ENCODE measurements at places on chromosomes 5 and 9.
A peak's percentile ranks its signal among the peaks of the same experiment; 100 is the strongest.

GRCh38 chr9:70100362-70100761, 56.7 kb downstream of the MAMDC2 start:
- DNase-seq: no peak

DNA sequence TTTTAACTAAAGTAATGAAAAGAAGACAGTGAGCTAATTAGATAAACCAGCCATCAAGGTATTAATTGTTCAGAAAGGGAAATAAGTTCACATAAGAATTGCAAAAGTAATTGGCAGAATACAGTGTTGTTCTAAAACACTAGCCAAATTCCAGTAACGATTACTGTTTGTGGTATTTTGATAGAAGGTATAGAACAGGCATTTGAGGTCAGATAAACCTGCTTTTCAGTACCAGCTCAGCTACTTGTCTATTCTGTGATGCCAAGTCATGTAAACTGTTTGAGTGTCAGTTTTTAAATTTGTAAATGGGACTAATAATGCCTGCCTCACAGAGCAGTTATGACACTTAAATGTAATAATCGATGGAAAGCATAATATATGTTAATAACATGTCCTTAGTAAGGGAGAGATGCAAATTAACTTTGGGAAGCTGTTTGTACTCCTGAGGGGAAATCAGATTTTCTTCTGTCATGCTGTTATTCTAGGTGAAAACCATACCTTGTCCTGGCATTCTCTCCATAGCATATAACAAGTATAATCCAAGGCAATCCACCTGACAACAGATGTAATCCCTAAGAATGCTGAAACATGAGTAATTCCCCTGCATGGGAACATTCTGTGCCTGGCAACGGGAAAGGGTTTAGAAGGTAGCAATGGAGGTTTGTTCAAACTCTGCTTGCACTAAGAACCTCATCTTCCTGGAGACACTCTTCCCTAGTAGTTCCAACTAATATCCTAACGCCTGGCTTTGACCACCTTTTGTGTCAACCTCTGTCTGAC, 509.5 kb upstream of the PAPPA start:
- DNase-seq: no peak

GRCh38 chr5:125281667-125282066, 535.2 kb upstream of the ZNF608 start:
- DNase-seq: no peak

DNA sequence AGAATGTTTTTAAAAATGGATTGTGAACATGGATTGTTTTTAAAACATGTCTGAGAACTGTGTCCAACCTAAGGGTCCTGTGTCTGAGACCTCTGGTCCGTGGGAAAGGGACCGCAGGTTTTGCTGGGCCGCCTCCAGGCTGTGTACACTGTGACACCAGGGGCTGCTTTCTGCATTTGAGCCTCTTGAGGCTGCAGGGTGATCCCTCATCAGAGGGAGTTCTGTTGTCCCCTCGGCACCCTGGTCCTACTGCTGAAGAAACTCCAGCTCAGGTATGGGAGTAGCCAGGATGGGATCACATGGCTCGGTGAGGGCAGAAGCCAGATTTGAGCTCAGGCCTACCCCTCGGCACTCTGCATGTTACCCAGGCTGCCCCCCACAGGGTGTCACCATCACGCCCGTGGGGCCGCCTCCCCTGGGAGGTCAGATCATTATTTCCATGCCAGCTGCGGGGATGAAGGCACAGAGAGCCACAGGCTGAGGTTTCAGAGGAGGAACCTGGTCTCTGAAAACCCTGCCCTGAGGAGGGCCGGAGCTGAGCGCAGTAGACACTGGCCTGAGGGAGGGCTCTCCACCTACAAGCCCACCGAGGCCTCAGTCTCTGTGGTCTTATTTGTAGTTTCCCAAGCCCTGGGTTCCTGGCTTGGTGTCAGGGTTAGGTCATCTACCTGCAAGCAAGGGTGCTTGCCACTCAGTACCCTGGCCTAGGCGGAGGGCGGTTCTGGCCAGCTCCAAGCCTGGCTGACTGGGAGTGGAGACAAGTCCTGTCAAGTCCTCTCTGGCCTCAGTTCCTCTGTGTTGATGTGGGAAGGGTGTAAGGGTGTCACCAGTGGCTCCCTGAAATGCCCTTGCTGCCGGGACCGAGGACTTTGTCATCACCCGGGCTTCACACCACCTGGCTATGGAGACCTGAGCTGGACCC, 2.8 kb downstream of the PRR7 start:
- DNase-seq: no peak

DNA sequence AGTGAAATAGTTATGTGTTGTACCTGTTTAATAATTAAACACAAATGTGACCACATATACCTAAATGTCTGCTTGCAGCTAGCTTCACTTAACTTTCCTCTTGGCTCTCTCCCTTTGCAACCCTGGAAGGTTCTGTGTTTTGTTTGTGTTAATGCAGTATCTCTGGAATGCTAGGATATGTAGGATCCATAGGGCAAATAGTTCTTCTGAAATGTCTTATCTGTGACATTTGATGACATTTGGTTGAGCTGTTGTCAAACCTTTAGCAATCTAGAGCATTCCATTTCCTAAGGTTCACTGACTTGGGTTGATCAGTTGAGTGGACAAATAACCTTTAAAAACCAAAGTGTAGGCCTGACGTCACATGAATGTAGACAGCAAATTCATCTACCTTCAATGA, 21.8 kb downstream of the CTNNA1 start:
- no peak for DNase-seq

DNA sequence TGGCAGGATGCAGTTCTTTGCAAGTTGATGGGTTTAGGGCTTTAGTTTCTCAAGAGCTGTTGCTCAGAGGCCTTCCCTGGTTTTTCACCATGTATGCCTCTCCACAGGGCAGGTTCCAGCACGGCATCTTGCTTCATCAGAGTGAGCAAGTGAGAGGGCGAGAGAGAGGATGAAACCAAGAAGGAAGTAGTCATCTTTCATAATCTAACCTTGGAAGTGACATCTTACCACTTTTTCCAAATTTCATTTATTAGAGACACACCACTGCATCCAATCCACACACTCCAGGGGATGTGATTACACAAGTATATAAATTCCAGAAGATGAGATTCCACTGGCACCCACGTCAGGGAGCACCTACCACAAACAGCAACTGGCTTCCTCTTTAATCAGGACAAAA, 294.4 kb downstream of the MARCHF11 start:
- DNase-seq: no peak

GRCh38 chr5:62331921-62332320, 25.9 kb downstream of the KIF2A start:
- DNase-seq: no peak

DNA sequence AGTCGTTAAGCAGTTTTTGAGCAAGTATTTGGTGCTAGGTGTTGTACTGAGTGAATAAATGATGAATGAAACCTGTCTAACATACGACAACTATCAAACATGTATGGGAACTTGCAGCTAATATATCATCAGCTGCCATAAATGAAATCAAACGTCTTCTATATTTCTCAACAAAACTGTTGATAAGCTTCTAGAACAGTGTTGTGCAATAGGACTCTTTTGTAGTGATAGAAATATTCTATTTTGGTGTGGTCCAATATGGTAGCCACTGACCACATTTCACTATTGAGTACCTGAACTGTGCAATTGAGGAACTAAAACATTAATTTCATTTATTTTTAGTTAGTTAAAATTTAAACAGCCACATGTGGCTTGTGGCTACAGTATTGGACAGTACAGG, 16.3 kb upstream of the FYB1 start:
- no peak for DNase-seq

DNA sequence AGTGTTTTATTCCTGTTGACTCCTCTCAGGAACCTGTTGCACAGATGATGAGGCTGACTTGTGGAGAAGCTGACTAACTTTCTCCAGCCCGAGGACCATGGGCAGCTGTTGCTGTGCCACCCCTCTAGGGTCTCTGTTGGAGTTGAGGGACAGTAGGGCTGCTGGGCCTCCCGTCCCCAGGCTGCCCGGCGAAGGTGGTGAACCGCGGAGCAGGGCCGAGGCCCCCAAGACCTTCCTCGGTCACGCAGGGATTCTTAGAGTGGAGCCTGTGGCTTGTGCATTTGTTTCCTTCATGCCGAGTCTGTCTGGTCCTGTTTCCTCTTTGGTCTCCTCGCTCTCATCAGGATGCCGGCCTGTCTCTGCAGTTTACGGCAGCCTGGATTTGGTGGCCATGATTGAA, 40.2 kb downstream of the CACNA1B start:
- DNase-seq: no peak

DNA sequence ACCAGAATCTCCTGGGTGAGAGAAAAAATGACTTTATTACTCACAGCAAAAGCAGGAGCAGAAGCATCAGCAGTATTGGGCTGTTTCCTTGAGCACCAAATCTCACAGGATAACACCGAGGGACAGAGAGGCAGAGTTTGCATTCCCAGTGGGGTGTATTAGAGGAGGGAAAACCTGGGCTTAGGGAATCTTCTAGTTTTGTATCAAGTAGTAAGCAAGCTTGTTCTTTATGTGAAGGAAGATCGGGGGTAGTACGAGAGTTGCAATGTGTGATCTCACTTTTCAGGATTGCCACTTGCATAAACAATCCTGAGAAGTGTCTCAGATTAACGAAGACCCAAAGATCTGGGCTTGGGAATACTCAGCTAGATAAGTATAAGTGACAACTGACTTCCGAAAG, 1163.0 kb downstream of the TAF11L14 start:
- no peak for DNase-seq

DNA sequence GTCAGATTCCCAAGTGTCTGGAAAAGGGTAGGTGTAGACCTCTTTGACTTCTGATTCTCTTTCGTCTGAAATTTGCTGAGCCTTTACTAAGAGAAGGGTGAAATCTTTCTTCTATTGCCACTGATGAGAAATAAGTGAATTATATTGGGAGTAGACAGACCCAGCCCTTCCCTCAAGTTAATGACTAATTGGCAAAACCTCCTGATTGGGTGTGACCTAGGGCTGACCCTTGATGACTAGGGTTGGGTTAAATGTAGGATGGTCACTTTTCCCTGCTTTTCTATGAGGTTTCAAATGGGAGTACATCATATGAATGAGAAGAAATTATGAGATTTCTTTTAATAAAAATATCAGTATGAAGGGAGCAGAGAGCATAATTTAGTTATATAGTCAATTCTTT, 73.4 kb upstream of the C5orf46 start:
- DNase-seq: no peak

- DNase-seq: no peak
Measured at GRCh38 chr5:117945258-117945657, 1043.1 kb downstream of the DTWD2 start.

- DNase-seq: no peak
Measured at GRCh38 chr9:20844916-20845315, 160.9 kb downstream of the FOCAD start.

GRCh38 chr9:124852829-124853531, at the start of gene WDR38:
Gene WDR38, plus strand, starts transcription at chr9:124853460. Its CDS starts 72 bp downstream, at chr9:124853532.
- DNase-seq: peak; percentile 89

DNA sequence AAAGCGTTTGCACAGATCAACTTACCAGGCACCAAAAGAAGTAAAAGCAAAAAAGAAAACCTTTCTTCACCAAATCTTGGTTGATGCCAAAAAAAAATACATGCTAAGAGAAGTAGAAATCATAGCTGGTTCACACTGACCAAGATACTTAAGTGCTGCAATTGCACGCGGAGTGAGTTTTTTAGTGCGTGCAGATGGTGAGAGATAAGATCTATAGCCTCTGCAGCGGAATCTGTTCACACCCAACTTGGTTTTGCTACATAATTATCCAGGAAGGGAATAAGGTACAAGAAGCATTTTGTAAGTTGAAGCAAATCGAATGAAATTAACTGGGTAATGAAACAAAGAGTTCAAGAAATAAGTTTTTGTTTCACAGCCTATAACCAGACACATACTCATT, 36.4 kb upstream of the CCDC152 start:
- no peak for DNase-seq

DNA sequence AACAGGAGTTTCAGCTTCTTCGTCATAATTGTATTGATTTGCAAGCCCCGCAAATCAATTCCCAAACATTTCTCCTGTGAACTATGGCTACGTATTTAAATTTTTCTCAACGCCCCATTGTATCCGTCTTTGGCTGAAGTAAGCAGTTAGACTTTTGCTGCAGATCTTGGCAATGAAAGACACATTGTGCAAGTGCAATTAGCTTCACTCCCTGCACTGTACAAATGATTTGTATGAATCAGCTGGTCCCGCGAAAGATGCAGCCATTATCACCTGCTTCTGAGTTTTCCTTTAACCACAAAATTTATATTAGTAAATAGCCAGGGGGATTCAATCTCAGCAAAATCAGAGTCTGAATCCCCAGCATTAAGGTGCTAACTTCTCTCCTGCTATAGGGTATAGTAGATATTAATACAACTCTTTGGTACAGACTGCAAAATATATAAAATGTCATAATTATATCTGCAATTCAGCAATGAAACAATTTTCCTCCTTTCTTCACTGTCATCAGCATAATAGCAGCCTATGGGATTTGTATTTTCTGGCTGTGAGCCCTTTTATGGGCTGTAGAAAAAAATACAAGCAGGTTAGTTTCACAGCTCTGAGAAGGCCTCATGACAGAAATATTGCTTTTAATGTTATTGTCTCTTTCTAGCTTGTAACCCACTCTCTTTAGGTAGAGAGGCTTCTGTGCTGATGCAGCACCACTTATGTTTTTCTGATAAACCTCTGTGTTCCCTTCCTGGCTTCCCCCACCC, 68.4 kb upstream of the SMARCA2 start:
- no peak for DNase-seq

- DNase-seq: no peak
Measured at GRCh38 chr9:7827792-7828191, 28.2 kb upstream of the DMAC1 start.

GRCh38 chr9:103474156-103474555, 479.0 kb downstream of the CYLC2 start:
- DNase-seq: no peak

DNA sequence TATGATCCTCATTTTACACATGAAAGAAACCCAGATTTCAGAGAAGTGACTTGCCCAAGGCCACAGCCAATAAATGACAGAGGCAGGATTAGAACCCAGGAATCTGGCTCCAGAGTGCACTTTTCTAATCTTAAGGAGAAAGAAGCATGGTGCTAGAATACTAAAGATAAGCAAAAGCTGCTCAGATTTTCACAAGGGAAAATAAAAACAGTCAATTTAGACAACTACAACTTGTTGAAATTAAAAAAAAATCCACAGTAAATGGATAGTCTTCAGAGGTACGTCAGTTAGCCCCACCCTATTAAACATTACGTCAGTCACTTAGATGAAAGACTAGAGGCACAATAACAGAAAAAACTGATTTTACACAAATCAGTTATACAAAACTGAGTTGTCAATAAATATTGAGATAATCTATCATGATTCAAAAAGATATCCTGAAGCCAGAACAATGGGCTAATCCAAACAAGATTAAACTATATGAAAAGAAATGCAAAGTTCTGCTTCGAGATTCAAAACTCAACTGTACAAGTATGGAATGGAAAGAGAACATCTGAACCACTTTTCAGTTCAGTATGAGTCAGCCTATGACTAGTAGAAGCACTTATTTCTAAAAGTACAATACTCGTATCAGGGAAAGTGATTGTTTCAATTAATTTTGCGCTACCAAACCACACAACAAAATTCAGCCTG, 9.3 kb downstream of the TMEM245 start:
- DNase-seq: peak; percentile 67

- DNase-seq: no peak
Measured at GRCh38 chr9:98660541-98660940, 48.2 kb downstream of the GABBR2 start.

- no peak for DNase-seq
Measured at GRCh38 chr9:34994260-34994899, 4.8 kb downstream of the DNAJB5 start.

Measured in erythroblast (primary cell).